ENCODE measurements at places on chromosomes 1 and 21.

GRCh38 chr1:236027104-236027503, 37.8 kb downstream of the NID1 start:
- no peak overlapping the region for H3K27ac ChIP-seq
- H3K27me3 ChIP-seq = no peaks in the 10 kb centered on the region
- H3K4me1 ChIP-seq = peaks cover 13% of the 10 kb centered on the region
- H3K4me3 ChIP-seq = no peak overlapping the region

DNA sequence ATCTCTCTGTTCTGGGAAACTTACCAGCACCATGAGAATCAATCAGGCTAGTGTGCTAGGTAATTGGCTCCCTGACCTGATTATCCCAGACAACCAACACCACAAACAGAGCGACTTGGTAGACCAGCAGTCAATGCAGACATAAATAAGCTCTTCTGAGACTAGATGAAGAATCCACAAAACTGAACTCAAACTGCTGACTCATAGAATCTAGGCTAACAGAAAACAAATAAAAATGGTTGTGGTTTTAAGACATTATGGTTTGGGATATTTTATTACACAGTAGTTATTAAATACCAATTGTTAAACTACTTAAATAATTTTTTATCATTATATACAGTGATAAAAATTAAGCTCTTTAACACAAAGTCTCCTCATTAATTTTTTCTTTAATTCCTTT, 535.7 kb downstream of the COL11A1 start:
- H3K27me3 ChIP-seq = no peaks in the 10 kb centered on the region
- no peaks in the 10 kb centered on the region for H3K36me3 ChIP-seq
- no peak overlapping the region for H3K27ac ChIP-seq

DNA sequence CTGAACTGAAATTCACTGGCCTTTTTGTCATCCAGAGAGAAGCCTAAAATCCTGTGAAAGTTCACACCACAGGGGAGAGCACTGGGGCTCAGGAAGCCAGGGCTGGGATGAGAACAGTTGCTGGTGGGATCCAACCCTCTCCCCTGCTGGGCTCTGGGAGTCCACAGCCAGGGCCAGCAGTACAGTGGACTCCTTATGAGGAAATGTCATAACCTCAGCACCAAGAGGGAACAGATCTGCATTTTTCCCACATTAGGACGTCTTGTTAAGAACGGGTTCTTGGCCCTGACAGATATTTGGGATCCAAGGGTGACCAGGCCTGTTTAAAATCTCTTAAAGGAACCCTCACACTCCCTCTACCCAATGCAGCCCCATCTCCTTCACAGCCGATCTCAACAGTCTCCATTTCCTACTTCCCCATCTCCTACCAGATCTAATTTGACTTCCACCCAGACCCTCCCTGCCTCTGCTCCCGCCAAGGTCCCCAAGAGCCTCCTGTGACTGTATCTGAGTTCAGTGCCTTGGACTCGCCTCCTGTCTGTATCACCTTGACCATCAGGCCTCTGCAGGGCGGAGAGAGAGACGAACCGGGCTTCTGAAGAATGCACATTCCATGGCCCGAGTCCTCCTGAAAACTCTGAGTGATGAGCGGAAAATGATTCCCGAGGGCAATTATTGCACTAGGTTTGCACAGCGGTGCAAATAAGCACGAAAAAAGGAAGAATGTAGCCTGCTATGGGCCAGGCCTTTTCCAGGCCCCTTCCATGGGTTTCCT, 159.9 kb downstream of the TRABD2B start:
- no peaks in the 10 kb centered on the region for H3K4me1 ChIP-seq
- no peak for DNase-seq

GRCh38 chr1:103348136-103348535, 177.4 kb upstream of the RNPC3 start:
- H3K4me3 ChIP-seq = no peak overlapping the region
- H3K27ac ChIP-seq = no peak overlapping the region
- no peaks in the 10 kb centered on the region for H3K4me1 ChIP-seq
- H3K36me3 ChIP-seq = no peaks in the 10 kb centered on the region
- DNase-seq = no peak
- no peaks in the 10 kb centered on the region for H3K27me3 ChIP-seq

GRCh38 chr1:93414749-93415148, 33.2 kb upstream of the FNBP1L start:
- peaks cover 7% of the 10 kb centered on the region for H3K27me3 ChIP-seq
- no peak overlapping the region for H3K4me3 ChIP-seq
- no peak for DNase-seq
- no peak overlapping the region for H3K27ac ChIP-seq
- H3K36me3 ChIP-seq = no peaks in the 10 kb centered on the region

- H3K36me3 ChIP-seq = peaks cover 1% of the 10 kb centered on the region
- no peak overlapping the region for H3K27ac ChIP-seq
- no peak for DNase-seq
- no peaks in the 10 kb centered on the region for H3K27me3 ChIP-seq
- H3K4me1 ChIP-seq = peaks cover 4% of the 10 kb centered on the region
Observed at GRCh38 chr1:1293263-1294249, 13.3 kb downstream of the SCNN1D start.

- no peaks in the 10 kb centered on the region for H3K36me3 ChIP-seq
- DNase-seq = no peak
Observed at GRCh38 chr1:26098602-26099001, 13.0 kb upstream of the PDIK1L start.

DNA sequence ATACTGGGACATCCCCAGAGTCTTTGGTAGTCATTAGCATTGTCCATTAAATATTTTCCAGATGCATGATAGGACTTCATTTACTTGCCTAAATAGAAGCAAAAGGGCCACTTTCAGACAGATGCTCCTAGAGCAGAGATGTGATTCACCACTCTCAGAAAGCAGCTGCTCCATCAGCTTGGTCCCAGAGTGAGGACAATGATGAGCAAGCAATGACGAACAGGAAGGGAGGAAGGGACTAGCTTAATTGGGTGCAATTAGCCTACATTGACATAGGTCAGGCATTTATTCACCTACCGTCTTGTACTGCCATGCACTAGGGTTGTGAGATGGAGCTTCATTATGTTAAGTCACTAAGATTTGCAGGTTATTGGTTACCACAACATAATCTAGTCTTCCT, 85.1 kb upstream of the PLXNA2 start:
- no peaks in the 10 kb centered on the region for H3K36me3 ChIP-seq
- H3K4me1 ChIP-seq = no peaks in the 10 kb centered on the region
- no peak for DNase-seq
- peaks cover 47% of the 10 kb centered on the region for H3K27me3 ChIP-seq
- H3K27ac ChIP-seq = no peak overlapping the region
- H3K4me3 ChIP-seq = no peak overlapping the region

- DNase-seq = no peak
- H3K4me3 ChIP-seq = no peak overlapping the region
- H3K36me3 ChIP-seq = no peaks in the 10 kb centered on the region
- H3K27ac ChIP-seq = no peak overlapping the region
- H3K4me1 ChIP-seq = no peaks in the 10 kb centered on the region
Observed at GRCh38 chr1:195529881-195530280, 1078.4 kb downstream of the KCNT2 start.

- H3K27me3 ChIP-seq = peaks cover 7% of the 10 kb centered on the region
- H3K27ac ChIP-seq = no peak overlapping the region
- DNase-seq = no peak
- H3K4me1 ChIP-seq = no peaks in the 10 kb centered on the region
Observed at GRCh38 chr1:227273557-227273956, 44.7 kb downstream of the CDC42BPA start.

- H3K27me3 ChIP-seq = peaks cover 4% of the 10 kb centered on the region
- DNase-seq = no peak
- H3K27ac ChIP-seq = no peak overlapping the region
- no peak overlapping the region for H3K4me3 ChIP-seq
- H3K4me1 ChIP-seq = peaks cover 9% of the 10 kb centered on the region
- no peaks in the 10 kb centered on the region for H3K36me3 ChIP-seq
Observed at GRCh38 chr1:31531177-31531999, 44.9 kb upstream of the TINAGL1 start.

- no peaks in the 10 kb centered on the region for H3K4me1 ChIP-seq
- H3K4me3 ChIP-seq = no peak overlapping the region
- DNase-seq = no peak
- peaks cover under 1% of the 10 kb centered on the region for H3K36me3 ChIP-seq
- no peak overlapping the region for H3K27ac ChIP-seq
Observed at GRCh38 chr1:109959974-109960744, 24.4 kb upstream of the AHCYL1 start.

- DNase-seq = no peak
- peaks cover 3% of the 10 kb centered on the region for H3K36me3 ChIP-seq
- H3K4me3 ChIP-seq = no peak overlapping the region
- H3K27ac ChIP-seq = no peak overlapping the region
- no peaks in the 10 kb centered on the region for H3K27me3 ChIP-seq
Observed at GRCh38 chr1:19698181-19698580, 33.5 kb downstream of the HTR6 start.

- H3K36me3 ChIP-seq = no peaks in the 10 kb centered on the region
- H3K27ac ChIP-seq = no peak overlapping the region
- H3K27me3 ChIP-seq = no peaks in the 10 kb centered on the region
- H3K4me3 ChIP-seq = no peak overlapping the region
Observed at GRCh38 chr21:14058566-14058965, 152.2 kb downstream of the LIPI start.

GRCh38 chr1:214029796-214030195, 42.0 kb downstream of the PROX1 start:
- no peaks in the 10 kb centered on the region for H3K36me3 ChIP-seq
- H3K27ac ChIP-seq = no peak overlapping the region
- H3K27me3 ChIP-seq = peaks cover 20% of the 10 kb centered on the region

- H3K36me3 ChIP-seq = no peaks in the 10 kb centered on the region
- peak overlapping the region; percentile 67 for H3K4me3 ChIP-seq
- H3K27me3 ChIP-seq = no peaks in the 10 kb centered on the region
- DNase-seq = no peak
- H3K4me1 ChIP-seq = peaks cover 78% of the 10 kb centered on the region
Observed at GRCh38 chr1:23599125-23599524, 39.8 kb upstream of the ID3 start.

GRCh38 chr1:12001996-12002493, 17.3 kb upstream of the MIIP start:
- H3K27me3 ChIP-seq = no peaks in the 10 kb centered on the region
- H3K4me1 ChIP-seq = peaks cover 25% of the 10 kb centered on the region
- peak overlapping the region; percentile 97 for H3K27ac ChIP-seq
- no peak overlapping the region for H3K4me3 ChIP-seq
- no peak for DNase-seq

DNA sequence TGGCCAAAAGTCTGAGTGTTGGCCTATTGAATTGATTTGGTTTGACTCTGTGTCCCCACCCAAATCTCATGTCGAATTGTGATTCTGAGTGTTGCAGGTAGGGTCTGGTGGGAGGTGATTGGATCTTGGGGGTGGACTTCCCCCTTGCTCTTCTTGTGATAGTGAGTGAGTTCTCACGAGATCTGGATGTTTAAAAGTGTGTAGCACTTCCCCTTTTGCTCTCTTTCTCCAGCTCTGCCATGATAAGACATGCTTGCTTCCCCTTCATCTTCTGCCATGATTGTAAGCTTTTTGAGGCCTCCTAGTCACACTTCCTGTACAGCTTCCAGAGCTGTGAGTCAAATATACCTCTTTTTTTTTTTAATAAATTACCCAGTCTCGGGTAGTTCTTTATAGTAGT, 297.1 kb upstream of the ZRANB2 start:
- no peaks in the 10 kb centered on the region for H3K27me3 ChIP-seq
- H3K4me3 ChIP-seq = no peak overlapping the region
- no peaks in the 10 kb centered on the region for H3K4me1 ChIP-seq
- DNase-seq = no peak
- peaks cover 2% of the 10 kb centered on the region for H3K36me3 ChIP-seq
- no peak overlapping the region for H3K27ac ChIP-seq

DNA sequence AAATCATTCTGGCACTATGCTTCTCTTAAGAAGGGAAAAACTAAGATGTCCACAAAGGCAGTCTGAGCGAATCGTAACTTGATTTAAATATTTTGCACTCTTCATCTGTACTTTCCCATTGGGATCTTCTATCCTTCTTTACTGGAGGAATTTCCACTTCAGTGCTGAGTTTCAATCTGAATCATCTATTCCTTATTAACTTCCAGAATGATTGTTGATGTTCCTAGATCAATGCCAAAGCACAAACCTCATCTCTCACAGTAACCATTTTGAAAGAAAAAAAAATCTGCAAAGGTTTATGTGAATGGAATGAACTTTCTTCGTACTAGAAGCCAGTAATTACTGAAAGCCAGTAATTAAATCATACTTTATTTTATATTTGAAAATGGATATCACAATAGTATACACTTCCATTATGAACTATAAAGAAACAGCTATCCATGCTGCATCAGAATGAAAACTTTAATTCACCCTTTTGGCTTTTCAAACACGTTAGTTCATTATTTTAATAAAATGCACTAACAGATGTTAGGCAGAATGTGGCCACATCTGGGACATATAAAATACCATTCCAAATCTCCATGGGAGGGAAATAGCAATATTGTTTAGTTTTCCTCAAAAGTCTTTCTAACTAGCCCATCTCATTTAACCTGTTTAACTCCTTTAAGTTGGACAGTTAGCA, 5.5 kb upstream of the RNF2 start:
- no peak overlapping the region for H3K4me3 ChIP-seq
- no peak for DNase-seq
- H3K4me1 ChIP-seq = peaks cover 5% of the 10 kb centered on the region
- peaks cover 8% of the 10 kb centered on the region for H3K27me3 ChIP-seq

DNA sequence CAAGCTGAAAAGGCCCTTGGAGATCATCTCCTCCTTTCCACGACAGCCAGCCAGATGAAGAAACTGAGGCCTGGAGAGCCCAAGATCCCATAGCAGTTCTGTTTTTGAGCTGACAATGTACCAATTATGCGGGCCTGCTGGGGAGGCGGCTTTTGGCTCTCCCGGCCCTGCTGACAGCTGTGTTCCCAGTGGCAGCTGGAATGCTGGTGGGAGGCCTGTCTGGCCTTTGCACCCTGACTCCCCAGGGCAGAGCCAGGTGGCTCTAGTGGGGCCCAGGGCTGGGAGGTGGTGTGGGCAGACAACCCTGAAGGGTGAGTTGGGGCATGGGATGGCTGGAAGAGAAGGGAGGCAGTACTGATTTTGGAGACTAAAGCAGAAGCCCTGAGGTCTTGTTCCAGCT, 30.7 kb upstream of the WASF2 start:
- peaks cover 78% of the 10 kb centered on the region for H3K4me1 ChIP-seq
- no peak overlapping the region for H3K27ac ChIP-seq
- H3K27me3 ChIP-seq = no peaks in the 10 kb centered on the region
- peak overlapping the region; percentile 91 for H3K4me3 ChIP-seq
- H3K36me3 ChIP-seq = peaks cover 2% of the 10 kb centered on the region

DNA sequence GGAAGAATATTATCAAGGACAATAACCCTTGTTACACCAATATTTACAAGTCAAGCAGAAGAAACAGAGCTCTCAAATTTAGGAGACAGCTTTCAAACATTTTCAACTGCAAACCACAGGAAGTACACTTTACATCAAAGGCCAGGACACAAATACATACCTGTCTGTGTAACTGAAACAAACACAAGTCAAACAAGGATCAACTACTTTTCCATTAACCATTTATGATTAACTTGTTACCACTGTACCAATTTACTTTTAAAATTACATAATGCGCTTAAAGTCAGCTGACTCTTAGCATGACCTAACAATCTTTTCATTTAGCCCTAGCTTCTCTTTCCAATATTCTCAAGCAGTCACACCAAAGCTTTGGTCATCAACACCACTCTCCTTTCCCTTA, 43.5 kb downstream of the TRIM33 start:
- DNase-seq = no peak
- H3K27ac ChIP-seq = peak overlapping the region; percentile 80
- H3K4me3 ChIP-seq = no peak overlapping the region
- H3K27me3 ChIP-seq = no peaks in the 10 kb centered on the region
- peaks cover 29% of the 10 kb centered on the region for H3K4me1 ChIP-seq

All from activated T-cell treated with anti-CD3 and anti-CD28 coated beads, Interleukin-2, amount 50 U/mL, for 72 hours (primary cell).